ENCODE measurements at places on chromosomes 3 and 15.
A peak's percentile ranks its signal among the peaks of the same experiment; 100 is the strongest.

- no peak for DNase-seq
Measured at GRCh38 chr3:114554731-114555130, 260.9 kb downstream of the TIGIT start.

GRCh38 chr3:176663837-176664831, 533.1 kb downstream of the TBL1XR1 start:
- DNase-seq = no peak

- no peak for DNase-seq
Measured at GRCh38 chr3:30258426-30259392, 347.7 kb upstream of the TGFBR2 start.

DNA sequence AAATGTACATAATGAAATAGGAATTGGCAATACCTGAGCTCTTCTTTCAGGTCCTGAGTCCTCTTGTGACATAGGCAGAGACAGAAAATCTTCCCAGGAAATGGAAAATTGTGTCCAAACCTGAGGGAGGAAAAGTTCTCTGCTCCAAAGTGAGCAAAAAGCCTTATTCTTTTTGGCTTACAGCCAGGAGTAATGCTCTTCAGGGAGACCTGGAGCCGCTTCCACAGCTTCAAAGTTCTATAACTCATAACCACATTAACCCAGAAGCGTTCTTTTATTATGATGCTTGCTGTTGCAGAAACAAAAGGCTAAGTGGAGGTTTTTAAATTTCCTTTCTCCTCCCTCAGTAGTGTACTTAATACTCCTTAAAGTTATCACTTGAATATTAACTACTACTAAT, 633 bp downstream of the IGSF10 start:
- no peak for DNase-seq

DNA sequence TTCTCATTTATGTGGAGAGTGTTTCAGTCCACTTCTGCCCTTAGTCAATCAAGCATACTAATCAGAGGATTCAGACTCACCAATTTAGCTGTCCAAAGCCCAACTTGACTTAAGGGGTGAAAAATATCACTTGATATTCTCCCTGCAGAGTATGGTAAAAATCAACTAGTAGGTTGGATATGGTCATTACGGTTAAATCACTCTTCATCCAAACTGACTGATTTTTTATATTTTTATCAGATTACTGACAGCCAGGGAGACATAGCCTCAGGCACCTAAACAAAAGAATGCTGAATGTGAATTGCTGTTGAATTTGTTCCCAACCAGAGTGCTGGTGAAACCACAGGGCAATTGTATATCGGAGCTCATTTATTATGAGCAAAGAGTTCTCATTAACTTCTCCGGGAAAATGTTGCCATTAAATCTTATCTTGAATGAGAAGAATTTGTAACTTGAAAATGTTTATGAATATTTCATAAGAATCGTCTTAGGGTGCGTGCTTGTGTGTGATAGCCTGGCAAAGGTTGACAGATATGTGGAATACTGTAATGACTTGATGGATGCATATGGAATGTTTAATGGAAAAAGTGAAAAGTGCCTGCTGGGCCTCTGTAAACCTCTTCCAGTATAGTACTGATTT, 411.2 kb downstream of the NAALADL2 start:
- DNase-seq = no peak

DNA sequence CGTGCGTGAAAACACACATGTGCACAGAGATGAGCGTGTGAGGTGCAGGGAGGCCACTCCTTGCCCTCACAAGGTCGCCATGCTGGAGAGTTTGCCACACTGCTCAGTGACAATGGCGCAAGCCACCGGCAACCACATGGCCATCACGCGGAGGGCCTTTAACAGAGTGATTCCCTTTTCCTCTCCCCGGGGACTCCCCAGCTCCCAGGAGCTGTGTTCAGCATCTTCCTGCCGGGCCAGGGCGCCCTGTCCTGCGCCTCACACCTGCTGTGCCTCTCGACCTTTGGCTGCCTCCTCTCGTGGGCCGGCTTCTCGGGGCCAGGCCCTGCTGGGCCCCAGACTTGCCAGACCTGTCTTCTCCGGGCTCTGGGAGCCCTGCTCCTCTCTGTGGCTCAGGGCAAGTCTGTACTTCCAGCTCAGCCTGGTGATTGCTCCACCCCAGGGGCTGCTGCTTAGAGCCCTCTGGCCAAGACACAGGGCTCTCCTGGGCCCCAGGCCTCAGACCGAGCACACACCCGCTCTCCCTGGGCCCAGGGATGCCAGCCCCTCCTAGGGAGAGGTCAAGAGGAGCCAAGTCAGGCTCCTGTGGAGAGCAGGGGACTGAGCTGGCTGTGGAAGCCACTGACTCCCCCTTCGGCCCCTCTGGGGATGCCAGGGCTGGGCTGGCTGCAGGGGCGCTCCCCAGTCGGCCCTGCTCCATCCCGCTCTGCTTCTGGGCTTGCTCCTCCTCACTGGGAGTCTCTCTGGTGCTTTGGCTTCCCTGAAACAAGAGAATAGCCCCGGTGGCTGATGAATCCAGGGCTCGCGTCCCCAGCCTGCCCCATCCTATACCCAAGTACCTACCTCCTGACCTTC, 5.6 kb downstream of the CCDC9B start:
- DNase-seq = no peak

DNA sequence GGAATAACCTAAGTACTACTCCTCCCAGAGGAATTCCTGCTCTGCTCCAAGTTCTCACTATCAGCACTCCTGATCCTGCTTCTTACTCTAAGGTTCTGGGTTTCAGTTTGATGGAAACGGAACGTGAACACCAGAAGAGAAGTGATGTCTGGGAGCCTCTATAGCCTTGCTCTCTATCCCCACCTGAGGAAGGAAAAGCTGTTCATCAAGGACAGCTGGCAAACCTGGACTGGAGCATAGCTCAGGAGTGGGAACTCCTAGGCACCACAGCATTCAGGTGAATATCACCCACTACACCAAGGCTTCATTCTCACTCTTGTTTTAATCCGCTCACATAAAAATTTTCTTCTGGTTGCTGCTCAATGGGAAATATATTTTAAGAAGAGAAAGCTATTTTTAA, 13.0 kb upstream of the CADPS start:
- no peak for DNase-seq

- no peak for DNase-seq
Measured at GRCh38 chr3:66298591-66298990, 77.8 kb downstream of the SLC25A26 start.

GRCh38 chr15:42094512-42094963, at the start of gene PLA2G4D:
Gene PLA2G4D, minus strand, starts transcription at chr15:42094562. Its CDS starts 103 bp downstream, at chr15:42094459.
- DNase-seq = no peak

- DNase-seq = peak; percentile 10
Measured at GRCh38 chr3:156483426-156483825, 71.5 kb downstream of the SSR3 start.

- no peak for DNase-seq
Measured at GRCh38 chr3:58559586-58559985, 17.6 kb downstream of the FAM107A start.

DNA sequence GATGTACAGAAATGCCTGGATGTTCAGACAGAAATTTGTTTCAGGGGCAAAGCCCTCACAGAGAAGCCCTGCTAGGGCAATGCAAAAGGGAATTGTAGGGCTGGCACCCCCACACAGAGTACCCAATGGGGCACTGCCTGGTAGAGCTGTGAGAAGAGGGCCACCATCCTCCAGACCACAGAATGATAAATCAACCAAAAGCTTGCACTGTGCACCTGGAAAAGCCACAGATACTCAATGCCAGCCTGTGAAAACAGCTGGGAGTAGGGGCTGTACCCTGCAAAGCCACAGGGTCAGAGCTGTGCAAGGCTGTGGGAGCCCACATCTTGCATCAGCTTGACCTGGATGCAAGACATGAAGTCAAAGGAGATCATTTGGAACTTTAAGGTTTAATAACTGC, 477.9 kb upstream of the NECTIN3 start:
- DNase-seq = no peak

GRCh38 chr15:97177151-97177577, 783.3 kb upstream of the ARRDC4 start:
- no peak for DNase-seq

DNA sequence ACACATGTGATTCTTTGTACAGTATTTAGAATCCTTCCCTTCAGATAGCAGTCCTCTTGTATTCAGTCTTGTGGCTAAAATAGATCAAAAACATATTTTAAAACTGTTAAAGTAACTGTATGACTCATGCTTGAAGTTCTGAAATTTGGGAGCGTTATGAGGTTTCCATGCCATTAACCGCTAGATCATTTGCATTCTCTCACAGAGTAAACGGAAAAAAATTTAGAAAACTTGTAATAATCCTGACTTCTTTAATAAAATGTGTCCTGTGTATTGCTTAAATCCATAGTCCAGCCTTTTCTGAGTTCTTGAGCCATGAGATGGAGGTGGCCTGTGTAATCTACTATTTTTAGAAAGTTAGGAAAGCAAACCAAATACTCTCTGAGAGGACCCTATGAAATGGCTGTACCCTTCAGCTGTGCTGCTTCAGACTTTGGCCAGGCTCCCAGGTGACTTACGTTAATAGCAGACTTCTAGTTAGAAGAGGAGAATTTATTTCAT, 33.8 kb downstream of the MBNL1 start:
- DNase-seq = no peak

- no peak for DNase-seq
Measured at GRCh38 chr15:62103431-62103830, 36.7 kb downstream of the C2CD4A start.

- DNase-seq = peak; percentile 25
Measured at GRCh38 chr3:131174752-131175151, 148.1 kb downstream of the NEK11 start.

- no peak for DNase-seq
Measured at GRCh38 chr3:7697548-7697947, 804.1 kb upstream of the LMCD1 start.

- DNase-seq = no peak
Measured at GRCh38 chr3:133938770-133939462, 43.2 kb upstream of the RAB6B start.

- no peak for DNase-seq
Measured at GRCh38 chr3:126907557-126907956, 75.4 kb upstream of the PLXNA1 start.

GRCh38 chr3:135896613-135897012, 68.9 kb upstream of the PPP2R3A start:
- DNase-seq = no peak

DNA sequence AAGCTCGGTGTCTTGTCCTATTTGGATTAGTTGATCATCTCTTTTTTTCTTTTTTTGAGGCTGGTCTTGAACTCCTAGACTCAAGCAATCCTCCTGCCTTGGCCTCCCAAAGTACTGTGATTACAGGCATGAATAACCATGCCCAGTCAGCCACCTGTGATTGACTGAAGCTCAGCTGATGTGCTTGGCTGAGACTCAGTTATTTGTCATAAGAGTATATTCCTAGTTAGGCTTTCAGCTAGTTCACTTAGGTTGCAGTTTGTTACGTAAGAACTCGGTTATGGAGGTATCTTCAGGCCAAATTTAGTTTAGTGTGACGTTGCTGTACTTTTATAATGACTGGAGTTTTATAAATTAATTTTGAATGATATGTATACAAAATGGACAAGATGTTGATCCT, 365.0 kb downstream of the SV2B start:
- DNase-seq = no peak

GRCh38 chr3:73490453-73491286, 134.1 kb downstream of the PDZRN3 start:
- no peak for DNase-seq

DNA sequence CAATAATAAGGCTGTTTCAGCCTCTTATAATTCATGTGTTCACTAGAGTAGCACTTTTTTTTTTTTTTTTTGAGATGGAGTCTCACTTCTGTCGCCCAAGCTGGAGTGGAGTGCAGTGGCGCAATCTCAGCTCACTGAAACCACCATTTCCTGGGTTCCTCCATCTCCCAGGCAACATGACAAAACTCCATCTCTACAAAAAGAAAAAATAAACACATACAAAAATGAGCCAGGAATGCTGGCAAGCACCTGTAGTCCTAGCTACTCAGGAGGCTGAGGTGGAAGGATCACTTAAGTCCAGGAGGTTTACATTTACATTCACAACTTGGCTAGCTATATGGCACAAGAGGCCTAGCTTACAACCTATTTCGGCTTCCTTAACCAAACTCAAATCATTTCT, 6.8 kb downstream of the USP4 start:
- DNase-seq = no peak

DNA sequence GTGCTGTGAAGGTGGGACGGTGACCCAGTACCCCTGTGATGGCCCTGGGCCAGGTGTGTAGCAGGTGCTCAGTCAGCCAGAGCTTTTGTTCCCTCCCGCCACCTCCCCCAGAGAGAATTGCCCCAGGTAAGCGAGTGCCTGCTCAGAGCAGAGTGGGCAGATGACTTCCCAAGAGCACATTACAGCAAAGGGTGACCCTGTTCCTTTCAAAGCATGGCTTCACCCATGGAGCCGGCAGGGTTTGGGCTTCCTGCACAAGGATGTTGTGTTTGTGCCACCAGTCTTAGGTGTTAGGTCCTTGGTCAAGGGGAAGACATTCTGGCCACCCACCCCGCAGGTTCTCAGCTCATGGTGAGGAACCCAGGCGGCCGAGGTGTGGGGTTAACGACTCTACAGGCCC, 30.7 kb downstream of the SLC6A6 start:
- no peak for DNase-seq

- DNase-seq = no peak
Measured at GRCh38 chr15:101210466-101210865, 41.4 kb downstream of the CHSY1 start.

DNA sequence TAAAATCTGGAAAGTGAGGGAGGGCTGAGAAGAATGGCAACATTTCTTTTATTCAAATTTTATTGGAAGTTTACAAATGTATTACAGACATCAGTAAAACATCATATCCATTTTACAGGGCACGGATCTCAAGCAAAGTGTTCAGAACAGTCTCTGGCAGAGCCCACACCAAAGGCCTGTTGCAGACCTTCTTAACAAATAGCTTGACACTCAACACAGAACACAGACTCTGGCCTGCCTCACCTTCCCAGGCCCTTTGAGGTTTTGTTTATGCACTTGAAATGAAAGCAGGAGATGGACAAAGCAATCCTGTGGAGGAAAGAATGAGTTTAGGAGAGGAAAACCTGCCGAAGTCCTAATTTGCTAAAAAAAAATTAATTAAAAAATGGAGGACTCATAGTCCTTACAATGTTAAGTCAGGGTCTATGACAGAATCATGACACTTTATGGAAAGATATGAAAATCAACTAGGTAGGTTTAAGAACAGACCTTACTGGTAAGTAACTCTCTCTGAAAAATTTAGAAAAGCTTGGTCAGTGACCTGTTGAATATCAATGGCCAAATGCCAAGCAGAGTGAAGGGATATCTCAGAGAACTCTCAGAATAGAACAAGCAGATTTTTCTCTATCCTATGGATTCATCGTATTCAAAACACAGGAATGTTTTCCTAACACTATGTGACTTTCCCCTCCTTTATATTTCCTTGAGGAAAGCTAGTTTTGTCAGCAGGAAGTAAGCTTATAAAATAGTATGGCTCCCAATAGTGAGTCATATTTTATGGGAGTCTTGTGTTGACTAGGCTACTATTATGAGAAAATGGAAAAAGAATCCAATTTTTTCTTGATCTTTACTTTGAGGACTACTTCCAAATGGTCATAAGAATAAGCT, 70.8 kb upstream of the PSMD6 start:
- DNase-seq = no peak

Data from stimulated activated naive CD8-positive, alpha-beta T cell treated with anti-CD3 and anti-CD28 coated beads, Interleukin-15, amount 100 ng/mL, for 72 hours (primary cell).